ENCODE measurements at places on chromosomes 4 and X.
A peak's percentile ranks its signal among the peaks of the same experiment; 100 is the strongest.

DNA sequence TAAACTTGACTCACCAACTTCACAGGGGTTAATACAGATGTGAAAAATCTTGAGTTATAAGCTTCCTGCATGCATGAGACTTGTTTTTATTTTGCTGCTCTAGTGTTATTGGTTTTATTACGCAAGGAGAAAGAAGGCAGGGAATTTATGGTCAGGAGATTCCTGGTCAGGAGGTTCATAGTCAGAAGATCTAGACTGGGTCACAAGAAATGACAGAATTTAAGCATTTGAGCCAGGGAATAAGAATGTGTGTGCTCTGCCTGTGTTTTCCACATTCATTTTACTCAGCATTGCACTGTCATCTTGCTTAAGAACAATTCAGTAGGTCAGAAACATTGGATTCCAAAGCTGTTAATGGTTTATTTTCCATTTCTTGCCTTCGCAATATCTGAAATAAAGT, 2522.1 kb downstream of the ARAP2 start:
- peak; percentile 50 for DNase-seq

DNA sequence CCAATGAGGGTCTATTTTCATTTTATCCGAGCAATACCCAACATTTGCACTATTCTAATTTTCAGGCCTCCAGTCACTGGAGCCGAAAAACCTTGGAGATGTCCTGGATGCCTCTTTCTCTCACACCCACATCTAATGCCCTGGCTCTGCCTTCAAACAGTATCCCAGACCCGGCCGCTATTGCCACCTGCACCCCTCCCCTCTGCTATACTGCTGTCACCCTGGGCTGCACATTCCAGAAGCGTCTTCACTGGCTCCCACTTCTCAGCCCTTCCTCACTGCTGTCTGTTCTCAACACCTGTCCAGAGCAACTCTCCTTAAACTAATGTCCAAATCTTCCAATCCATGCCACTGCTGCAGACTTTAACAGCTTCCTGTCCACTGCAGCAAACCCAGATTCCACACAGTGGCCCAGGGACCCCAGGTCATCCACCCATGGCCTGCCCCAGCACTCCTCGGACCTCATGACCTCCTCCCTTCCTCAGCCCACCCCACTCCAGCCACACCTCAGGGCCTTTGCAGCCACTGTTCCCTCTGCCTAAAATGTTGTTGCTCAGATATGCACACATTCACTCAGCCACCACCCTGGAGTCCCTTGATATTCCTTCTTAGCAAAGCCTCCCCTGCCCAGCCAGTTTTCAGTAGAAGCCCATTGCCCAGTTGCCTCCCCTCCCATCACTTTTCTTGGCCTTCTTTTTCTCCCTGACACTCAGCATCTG, 30.5 kb upstream of the PPP2R2C start:
- DNase-seq = no peak

DNA sequence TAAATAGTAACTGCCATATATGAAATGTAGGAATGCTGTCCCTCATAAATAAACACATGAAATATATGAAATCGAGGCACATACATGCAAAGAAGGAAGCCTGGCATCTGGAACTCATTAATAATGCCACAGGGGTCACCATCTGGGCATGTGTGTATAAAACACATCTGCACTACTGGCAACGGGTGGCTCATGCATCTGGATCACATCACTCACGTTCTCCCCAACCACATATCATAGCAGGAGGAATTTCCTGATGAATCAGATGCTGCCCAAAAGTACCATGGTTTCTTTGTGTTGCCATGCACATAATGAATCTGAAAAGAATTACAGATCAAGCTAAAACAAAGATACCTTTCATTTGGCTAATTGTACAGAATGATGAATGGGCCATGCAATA, 28.6 kb downstream of the RNF175 start:
- DNase-seq = peak; percentile 81

DNA sequence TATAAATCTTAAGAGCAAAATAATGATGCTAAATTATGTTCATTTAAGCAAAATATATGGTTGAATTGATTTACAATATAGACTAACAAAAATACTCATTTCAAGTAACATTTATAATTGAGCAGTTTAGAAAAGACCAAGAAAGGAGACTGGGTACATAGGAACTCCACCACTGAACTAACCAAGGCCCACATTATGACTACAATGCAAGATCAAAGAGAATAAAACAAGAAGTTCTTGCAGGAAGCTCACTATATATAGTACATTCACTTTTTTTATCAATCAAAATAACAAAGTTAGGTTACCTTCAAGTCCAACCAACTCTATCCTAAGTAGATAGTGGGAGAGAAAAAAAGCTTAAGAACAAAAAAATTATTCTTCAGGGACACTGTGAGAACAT, 8.0 kb downstream of the CHIC2 start:
- DNase-seq = no peak

DNA sequence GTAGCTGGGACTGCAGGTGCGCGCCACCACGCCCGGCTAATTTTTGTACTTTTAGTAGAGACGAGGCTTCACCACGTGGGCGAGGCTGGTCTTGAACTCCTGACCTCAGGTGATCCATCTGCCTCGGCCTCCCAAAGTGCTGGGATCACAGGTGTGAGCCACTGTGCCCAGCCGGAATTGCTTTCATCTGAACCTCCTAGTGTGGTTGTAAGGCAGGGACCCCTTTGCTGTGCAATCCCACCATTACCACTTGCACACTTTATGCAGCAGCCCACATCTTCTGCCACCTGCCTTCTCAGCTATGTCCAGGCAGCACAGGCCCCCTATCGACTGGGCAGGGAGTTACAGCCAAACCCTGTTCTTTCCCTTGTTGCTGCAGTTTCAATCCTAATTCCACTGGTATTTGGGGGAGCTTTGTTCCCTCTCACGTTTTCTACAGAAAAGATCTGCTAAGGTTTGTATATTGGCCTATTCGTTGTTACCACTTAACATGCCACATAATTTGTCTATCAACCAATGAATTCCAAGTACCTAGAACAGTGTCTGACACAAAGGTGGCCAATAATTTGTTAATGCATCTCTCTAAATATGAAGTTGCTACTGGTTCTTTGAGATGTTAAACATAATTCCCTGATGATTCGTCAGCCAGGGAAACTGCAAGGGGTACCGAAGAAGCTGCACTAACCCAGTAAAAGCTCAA, 6.5 kb downstream of the RPL39 start:
- no peak for DNase-seq

DNA sequence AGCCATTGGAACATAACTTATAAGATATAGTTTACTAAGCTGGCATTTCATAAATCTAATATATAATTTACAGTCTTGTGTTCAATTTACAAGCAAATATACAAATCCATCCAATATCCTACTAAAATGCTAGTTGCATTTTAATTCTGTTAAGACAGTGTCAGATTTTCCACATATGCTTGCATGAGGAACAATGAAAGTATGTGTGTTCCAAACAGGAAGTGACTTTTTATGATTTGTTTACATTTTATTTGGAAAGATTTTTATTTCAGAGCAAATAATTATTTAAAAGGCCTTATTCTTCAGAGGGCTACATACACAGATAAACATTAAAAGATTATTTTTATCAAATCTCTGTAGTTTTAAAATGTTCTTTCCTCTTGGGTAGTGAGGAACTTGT, 130.1 kb downstream of the KLHL34 start:
- DNase-seq = no peak

GRCh38 chr4:43932448-43932847, 516.2 kb downstream of the KCTD8 start:
- no peak for DNase-seq

- DNase-seq = peak; percentile 4
These were observed 29.0 kb downstream of the PDHA1 start for GRCh38 chrX:19372547-19373331.

GRCh38 chr4:145929415-145930178, 9.0 kb downstream of the ZNF827 start:
- DNase-seq = no peak

- DNase-seq = no peak
These were observed 56.7 kb downstream of the NAF1 start for GRCh38 chr4:163109967-163110366.

- peak; percentile 50 for DNase-seq
These were observed 2184.4 kb upstream of the TENM3 start for GRCh38 chr4:180058691-180059215.

- DNase-seq = peak; percentile 70
These were observed at the start of gene NUDT10 for GRCh38 chrX:51332188-51332942. Gene NUDT10, plus strand, starts transcription at chrX:51332822. Its CDS starts 144 bp downstream, at chrX:51332966.

- peak; percentile 32 for DNase-seq
These were observed 175.5 kb downstream of the DHRSX start for GRCh38 chrX:2325076-2325784.

DNA sequence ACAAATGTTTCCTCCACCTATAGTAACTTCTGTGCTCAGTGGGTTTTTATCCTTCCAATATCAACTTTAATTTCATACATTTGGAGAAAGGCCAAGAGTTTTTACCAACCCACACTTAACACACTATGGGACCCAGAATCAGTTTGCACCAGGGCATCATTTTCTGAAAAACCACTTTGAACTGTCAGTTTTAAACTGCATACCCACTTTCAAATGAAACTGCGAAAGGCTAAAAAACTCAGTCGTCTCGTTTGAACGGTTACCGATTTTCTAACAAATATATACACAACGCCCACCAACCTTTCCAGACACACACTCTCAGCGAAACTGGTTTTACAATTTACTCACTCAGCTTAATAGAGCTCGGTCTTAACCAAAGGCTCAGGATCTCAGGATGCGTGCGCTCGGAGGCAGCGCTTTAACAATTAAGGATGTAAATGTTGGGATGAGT, 376 bp downstream of the ABCG2 start:
- DNase-seq = no peak

GRCh38 chrX:39645178-39645895, 452.4 kb downstream of the BCOR start:
- peak; percentile 84 for DNase-seq

- no peak for DNase-seq
These were observed 49.5 kb downstream of the FAM13A start for GRCh38 chr4:89007338-89007939.

GRCh38 chrX:119871245-119871598, 311 bp downstream of the RNF113A start:
- DNase-seq = no peak

DNA sequence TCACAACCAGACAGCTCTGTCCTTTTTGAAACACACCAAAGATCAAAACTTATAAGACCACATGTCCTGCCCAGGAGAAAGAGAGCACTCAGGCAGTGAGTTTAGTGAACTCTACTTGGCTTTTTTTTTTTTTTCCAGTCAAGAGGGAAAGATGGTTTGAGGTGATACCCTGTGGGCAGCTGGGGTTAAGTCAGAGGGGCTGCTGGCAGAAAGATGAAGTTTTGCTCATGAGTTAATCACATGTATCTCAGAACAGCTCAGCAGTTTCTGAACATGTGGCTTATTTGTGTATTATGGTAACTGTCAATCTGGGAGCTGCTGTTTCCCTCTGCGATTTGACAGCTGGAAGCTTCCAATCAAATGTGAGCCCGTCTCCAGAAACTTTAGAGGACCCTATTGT, 56.4 kb upstream of the MAP3K15 start:
- DNase-seq = no peak

DNA sequence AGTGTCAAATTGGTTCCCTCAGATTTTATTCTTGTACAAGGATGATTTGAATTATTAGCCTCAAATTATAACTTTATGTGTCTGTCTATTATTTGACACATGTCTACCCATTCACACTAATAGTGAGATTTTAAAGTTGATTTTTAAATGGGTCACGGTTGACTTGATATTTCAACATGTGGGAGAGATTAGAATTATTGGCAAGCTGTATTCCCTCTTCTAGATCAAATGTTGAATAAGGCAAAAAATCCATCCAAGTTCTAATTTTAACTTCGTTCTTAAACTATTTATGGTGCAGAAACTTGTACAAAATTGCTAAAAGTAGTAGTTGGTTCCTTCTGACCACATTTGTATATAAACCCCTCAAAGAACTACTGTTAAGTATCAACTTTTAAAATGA, 1498.0 kb downstream of the STIM2 start:
- DNase-seq = no peak

GRCh38 chr4:10530137-10530786, 73.0 kb upstream of the ZNF518B start:
- peak; percentile 13 for DNase-seq

DNA sequence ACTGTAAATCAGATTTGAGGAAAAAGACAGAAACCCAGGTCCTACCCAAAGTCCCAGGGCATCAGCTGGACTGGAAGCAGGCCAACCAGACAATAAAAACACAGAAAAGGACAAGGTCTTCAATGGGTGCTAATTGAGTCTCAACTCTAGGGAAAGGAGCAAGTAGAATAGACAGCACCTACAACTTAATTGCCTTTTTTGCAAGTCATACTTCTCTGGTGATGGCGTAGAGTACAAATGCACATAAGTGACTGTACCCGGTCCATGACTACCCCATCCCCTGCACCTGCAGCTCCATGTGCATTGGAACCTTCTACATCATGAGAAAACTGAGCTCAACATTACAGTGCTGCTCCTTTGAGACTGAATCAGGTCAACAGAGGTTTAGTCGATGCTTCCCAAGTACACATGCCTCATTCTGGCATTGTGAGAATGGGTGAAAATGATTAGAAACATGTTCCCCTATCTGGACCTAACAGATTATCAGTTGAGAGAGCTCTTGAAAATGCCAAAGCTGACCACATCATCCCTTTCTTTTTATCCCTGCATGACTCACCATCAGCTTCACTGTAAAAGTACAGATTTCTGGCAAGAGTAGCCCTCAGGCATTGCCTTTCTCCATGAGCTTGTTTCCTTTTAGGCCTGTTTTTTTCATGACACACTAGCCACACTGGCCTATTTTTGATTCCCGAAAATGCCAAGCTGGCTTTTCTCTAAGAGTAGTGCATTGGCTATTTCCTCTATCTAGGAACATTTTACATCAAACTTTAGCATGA, 298.3 kb downstream of the HS3ST1 start:
- DNase-seq = peak; percentile 94

DNA sequence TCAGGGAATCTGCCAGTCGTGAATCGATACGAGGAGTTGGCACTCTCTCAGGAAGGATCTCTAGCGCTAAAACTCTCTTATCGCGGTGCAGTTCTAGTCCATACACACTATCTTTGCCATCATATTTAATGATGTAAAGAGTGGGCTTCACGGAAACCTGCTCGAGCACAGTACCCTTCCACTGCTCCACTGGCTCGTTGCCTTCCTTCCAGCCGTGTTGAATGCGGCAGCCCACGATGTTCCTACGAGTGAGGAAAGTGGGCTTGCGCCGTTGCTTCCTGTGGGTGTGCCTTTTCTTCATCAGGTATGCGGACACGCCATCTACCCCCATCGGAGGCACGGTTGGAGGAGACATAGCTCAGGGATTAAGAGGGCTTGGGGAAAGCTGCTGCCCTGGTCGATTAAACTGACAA, 661 bp downstream of the SPIN4 start:
- DNase-seq = peak; percentile 19

DNA sequence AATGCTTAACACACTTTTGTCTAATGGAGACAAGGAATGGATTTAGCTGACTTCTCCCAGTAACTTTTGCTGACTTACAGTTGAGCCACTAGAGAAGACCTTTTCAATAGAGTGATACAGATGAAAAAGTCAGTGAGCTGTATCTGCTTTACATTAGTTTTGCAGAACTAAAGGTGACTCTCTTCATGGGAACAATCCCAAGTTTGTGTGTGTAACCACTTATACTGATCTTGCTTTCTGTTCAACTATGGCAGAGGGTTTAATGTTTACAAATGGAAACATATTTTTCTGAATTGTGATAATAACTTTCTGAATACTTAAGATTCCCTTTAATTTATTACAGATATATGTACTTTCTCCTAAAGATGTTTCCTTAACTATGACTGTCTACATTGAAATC, 182.6 kb upstream of the PUDP start:
- no peak for DNase-seq

GRCh38 chrX:19554786-19555185, 39.5 kb upstream of the MAP3K15 start:
- DNase-seq = peak; percentile 61

All from fibroblast of skin of back (primary cell).